ENCODE measurements at places on chromosomes 7 and 10.
A peak's percentile ranks its signal among the peaks of the same experiment; 100 is the strongest.

- no peak for DNase-seq
These were observed 720.8 kb downstream of the AUTS2 start for GRCh38 chr7:70319057-70319456.

- DNase-seq: no peak
These were observed 113.3 kb downstream of the EBF3 start for GRCh38 chr10:129850790-129851189.

DNA sequence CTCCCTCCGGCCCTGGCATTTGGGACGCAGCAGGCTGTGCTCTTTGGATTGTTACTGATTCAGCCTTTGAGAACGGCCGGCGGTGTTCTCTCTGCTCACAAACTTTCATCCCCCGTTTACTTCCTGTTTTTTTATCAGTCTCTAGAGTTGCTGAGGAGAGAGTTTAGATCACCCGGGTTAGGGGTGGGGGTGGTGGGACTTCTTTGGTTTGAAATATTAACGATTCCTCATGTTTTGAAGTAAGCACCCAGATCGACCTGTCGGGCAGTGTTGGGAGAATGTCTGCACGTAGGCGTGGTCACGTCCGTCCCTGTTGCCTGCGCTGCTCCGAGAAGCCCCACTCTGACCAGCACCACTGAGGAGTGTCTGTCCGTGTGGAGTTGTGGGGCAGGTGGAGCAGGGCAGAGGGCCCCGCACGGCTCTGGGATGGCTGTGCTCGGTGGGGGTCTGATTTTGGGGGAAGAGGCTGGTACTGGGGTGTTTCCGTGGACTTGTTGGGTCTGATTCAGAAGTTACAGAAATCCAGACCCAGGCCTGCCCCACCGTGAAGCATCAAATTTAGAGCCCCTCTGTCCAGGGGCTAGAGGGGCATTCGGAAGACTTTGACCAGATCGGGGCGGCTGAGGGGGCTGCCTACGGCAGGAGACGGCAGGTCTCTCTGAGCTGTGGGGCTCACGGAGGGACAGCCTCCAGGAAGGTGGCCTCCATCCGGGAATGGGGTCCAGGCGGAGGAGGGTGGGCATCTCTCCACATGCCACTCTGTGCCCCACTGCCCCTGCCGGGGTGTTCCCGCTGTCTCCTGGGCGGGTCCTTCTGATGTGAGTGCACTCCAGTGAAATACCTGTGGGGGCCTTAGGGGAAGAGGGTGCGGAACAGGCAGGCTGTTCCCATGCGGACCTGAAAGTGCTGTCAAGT is 7.4 kb downstream of the INPP5A start:
- no peak for DNase-seq

DNA sequence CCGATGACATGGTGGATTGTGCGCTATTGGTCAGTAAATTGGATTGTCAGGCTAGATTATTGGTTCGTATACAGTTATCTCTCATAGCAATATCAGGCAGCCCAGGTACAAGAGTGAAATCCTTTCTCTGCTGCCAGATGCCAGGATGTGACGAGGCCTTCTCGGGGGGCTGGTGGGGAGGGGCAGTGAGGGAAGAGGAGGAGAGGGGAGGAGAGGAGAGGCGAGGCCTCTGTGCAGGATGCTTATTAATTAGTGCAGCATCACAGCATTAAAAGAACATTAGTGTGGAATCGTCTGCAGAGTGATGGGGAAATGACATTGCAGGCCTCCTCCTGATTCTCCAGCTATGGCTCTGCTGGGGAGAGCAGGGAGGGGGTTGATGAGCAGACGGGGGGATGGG is 30.5 kb upstream of the SLF2 start:
- no peak for DNase-seq

DNA sequence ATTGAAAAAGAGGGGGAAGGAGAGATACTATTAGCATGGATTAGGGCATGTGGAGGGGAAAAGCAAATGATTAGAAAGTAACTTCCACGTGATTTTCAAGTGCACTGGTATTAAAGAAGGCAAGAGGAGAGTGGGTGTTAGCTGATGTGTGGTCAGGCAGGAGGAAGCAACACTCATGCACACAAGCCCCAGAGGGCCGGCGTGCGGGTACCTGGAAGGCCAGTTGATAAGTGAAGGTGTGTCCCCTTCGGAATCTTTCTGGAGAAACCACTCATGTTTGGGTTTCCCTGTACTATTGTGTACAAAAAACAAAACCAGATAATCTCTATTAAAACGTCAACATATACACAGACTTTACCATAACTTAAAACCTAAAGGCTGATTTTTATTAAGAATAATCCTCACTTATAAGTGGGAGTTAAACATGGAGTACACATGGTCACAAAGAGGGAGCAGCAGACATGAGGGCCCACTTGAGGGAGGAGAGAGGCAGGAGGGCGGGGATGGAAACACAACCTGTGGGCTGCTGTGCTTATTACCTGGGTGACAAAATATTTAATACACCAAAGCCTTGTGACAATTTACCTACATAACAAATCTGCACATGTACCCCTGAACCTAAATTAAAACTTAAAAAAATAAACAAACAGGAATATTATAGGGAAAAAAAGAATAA is 98.9 kb downstream of the SVIL start:
- no peak for DNase-seq

- DNase-seq: no peak
These were observed 73.8 kb downstream of the CUL1 start for GRCh38 chr7:148772297-148773089.

DNA sequence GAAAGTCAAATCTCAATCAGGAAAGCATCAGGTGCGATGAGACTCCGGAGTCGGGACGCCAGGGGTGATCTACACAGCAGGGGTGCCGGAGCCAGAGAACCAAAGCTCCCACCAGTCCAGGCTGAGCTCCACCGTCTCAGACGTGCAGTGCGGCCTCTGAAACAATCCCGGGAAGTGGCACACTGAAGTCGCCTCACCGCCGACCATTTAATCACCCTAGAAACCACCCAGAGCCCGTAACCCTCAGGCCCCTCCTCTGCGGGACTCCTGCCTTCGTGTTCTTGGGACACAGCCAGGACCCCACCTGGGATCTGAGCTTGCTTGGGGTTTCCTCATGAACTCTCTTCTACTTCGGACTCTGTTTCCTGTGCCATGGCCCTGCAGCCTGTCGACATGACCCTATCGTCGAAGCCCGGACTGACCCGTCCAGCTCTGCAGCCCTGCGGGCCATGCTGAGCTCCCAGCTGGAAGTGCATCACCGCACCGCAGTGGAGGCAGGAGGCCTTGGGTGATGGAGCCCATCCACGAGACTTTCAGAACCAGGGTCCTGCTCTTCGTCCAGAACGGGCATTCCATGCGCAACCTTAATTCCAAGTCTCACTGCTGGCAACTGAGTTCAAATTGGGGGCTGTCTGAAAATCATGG is 266.4 kb downstream of the PTPRN2 start:
- peak; percentile 21 for DNase-seq

DNA sequence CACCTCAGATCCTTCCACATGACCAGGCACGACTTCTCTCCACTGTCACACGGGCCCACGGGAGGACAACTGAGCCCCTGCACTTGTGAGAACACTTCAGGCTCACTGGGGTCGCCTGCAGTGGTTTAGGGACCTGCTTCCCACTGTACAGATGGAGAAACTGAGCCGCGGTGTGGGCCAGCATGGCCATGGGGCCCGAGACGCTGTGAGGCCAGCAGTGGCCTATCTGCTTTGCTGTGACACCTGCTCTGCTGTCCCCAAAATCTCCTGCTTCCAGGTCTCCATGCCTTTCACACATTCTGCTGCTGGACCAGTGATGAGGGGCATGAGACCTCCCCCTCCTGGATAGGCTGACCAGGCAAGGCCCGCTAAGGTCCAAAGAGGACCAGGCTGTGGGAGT is 75.8 kb upstream of the PAX2 start:
- no peak for DNase-seq

DNA sequence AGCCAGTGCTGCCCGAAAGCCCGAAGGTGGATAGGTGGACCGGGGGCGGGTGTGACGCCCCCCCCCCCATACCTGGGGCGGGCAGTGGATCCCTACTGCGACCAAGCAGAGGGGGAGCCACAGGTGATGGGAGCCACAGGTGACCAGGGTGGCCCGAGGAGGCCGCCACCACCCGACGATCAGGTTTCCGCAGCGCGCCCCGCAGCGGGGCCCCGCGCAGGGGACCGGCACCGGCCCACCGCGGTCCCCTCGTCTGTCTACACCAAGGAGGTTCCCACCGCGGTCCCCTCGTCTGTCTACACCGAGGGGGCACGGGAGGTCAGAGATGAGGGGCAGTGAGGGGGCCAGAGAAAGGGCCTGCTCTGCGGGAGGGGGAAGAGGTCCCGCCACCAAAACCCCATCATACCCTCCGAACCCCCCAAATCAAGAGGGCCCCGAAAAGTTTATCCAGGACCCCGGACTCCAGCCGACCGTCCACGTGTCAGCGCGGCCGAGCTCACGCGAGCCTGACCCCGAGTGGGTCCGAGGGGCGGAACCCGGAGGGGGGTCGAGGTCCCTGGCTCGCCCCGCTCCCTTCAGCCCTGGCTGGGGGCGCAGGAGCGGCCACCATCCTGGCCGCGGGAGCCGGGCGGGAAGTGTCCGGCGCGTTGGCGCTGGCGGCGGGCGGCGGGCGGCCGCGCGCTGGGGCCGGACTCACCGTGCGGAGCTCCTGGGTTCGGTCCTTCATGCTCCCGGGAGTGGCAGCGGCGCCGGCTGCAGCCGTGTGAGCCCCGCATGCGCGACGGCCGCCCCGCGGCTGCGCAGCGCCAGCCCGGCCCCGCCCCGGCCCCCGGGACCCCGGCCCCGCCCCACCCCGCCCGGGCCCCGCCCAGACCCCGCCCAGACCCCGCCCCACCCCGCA is at the start of gene STX1A:
Gene STX1A (minus strand): TSS at position 765 of the 901 bp plus-strand sequence. CDS start 38 bp downstream, at position 727.
- DNase-seq: peak; percentile 87

DNA sequence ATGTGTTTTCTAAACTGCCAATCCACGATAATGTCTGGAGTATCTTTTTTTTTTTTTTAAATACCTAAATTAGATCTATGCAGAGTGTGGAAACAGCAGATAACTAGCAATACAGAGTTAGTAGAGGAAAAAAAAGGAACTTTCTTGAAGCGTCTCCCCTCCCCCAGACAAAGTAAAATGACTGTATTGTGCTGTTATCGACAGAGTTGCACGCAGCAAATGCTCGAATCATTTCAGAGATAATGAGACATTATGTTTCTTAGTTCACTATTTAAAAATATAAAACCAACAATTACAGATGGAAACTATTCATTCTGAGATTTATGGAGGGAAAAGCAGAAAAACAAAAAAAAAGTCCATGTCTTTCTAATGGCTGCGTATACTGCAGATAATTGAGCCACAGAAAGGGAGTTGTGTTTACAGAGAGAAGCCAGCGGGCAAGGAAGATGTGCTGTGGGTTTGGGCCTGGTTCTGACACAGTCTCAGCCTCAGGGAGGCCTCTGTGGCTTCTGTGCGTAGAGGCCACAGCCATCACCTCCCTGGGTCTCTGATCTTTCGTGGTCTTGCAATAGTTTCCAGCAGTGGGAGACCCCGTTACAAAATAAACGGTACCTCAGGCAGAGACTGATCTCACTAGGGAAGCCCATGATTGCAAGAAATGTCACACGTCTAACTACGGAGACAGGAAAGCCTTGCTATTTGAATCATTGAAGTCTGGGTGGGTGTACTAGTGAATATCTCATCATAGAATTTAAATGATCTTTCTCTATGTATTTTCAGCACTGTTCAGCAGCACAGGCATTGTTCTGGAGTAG is 19.1 kb upstream of the KLF6 start:
- peak; percentile 80 for DNase-seq

DNA sequence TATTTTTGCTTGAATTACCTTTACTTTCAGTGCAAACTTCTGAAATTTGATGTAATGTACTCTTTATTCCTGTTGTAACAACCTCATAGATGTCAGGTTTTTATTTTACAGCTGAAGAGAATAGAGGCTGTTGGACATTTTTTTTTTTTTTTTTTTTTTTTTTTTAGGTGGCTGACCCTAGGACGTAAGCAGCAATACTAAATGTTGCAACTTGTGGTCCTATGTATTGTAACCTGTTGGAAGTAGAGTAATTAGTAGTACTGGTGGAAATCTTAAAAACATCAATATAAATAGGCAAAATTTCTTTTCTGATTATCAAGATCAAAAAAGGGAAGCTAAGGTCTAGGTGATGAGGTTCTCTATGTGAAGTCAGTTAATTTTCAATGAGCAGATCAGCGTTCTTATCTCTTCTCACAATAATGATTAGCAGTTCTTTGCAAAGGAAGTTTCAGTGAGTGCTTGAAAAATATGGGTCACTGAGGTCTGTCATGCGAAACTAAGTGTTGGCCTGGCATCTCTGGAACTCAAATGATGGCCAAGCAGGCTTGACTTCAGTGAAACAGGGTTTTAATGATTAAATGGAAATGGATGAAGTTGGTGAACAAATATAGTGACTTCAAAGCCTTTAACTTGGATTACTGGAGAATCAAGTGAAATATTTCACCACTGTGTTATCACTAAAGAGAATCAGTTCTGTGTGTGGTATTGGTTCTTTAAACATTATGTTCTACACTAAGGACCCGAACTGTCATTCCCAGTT is 42.7 kb downstream of the BICC1 start:
- no peak for DNase-seq

DNA sequence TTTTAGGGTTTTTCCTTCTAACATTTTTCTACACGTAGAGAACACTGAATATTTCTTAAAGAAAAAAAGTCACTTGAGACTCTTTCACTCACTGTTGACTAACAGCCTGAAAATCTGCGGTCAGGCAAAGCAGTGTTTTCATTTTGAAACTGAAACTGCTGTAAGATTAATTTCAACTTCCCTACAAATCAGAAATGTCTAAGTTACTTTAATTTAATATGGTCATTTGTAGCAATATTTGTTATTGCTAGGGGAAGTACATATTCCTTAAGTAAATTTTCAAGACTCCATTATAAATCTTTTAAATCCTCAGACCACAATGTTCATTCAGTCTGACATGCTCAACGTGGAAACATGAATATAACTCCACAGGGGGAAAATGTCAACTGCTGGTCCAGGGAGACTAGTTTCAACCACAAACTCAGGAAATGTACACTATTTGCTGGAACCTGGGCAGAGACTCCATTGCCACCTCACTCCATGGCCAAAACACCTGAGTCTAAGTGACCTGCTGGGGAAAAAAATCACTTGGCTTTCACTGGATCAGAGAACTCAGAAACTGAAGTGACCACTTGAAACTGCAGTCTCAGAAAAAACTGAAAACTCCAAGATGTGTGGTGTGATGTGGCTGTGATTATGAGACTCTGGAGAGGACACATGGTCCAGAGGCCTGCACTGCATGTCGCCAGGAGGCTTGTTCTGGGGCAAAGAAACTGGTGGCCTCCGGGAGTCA is 161.2 kb downstream of the TAX1BP1 start:
- no peak for DNase-seq

DNA sequence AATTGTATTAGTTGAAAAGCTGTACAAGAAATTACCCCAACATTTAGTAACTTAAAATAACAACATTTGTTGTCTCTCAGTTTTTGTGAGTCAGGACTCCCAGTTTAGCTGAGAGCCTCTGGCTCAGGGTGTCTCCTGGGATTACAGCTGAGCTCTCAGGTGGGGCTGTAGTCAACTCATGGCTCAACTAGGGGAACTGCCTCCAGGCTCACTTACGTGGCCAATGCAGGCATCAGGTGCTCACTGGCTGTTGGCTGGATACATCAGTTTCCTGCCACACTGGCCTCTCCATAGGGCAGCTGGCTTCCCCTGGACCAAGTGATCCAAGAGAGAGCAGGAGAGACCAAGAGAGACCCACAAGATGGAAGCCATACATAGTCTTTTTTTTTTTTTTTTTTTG is 17.5 kb downstream of the CCNY start:
- DNase-seq: no peak
